Posterior vena cava (tissue), 2 donors: ENCODE measurements at places on chromosomes 13 and 19. TPM values are rescaled to one million over a fixed set of nuclear protein-coding genes. Genes with fewer than 3 reads are reported as not detected.

The C2CD4C gene
- 2.9 TPM for total RNA-seq

The SHISA7 gene
- not detected for total RNA-seq

The VSTM1 gene
- not detected for total RNA-seq

The ZNF808 gene
- 17.4 TPM for total RNA-seq

The UNC13A gene
- total RNA-seq = 0.14 TPM

The SLC8A2 gene
- total RNA-seq = 0.56 TPM
